ENCODE measurements at places on chromosomes 2 and 18.

DNA sequence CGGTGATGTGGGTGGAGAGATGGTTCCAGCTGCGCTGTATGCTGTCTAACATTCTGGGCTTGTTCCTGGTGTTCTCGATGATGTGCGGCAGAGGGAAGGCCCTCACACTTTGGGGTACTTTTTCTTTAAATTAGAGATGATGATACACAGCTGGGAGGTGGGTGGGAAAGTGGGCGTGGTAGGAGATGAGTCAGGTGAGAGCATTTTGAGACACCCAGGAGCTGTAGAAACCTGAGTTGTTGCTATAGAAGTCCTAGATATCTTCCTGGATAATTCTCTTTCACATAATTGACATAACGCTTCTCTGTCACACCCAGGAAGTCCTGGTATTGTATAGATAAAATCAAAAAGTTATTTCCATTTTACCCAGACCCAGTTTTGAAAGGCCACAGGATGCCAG lies 103.8 kb upstream of the ALKAL2 start:
- no peak for DNase-seq

DNA sequence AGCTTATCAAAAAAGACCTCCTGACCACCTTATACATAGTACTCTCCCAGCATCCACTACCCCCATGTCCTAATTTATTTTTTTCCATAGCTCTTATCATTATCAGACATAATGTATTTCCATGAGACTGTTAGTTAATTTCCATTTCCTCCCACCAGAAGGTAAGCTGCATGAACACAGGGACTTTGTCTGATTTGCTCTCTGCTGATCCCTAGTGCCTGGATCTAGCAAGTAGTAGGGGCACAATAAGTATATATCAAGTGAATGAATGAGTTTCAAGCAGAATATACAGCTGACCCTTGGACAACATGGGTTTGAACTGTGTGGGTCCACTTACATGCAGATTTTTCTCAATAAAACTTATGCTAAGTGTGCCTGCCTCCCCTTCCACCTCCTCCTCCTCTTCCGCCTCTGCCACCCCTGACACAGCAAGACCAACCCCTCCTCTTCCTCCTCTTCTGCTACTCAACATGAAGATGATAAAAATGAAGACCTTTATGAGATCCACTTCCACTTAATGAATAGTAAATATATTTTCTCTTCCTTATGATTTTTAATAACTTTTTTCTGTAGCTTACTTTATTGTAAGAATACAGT lies 53.8 kb downstream of the CTAGE1 start:
- no peak for DNase-seq

DNA sequence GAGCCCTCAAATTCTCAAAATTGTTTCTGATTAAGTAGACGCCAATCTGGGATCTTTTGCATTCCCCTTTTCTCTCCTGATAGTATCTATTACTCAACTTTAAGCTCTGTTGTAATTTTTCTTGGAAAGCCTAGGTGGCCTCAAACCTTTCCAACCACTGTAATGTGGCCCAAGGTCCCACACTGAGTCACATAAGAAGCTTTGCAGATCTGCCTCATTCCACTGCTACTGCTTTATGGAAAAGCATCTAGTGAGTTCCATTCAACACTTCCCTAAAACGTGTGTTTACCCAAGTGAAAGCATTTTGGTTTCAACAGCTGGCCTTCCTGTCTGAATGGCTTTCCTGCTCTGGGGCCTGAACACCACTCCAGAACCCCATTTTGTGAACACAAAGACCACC lies 493.6 kb upstream of the SPHKAP start:
- no peak for DNase-seq

- no peak for DNase-seq
These were observed 1.8 kb upstream of the CCDC68 start for GRCh38 chr18:54961016-54961423.

DNA sequence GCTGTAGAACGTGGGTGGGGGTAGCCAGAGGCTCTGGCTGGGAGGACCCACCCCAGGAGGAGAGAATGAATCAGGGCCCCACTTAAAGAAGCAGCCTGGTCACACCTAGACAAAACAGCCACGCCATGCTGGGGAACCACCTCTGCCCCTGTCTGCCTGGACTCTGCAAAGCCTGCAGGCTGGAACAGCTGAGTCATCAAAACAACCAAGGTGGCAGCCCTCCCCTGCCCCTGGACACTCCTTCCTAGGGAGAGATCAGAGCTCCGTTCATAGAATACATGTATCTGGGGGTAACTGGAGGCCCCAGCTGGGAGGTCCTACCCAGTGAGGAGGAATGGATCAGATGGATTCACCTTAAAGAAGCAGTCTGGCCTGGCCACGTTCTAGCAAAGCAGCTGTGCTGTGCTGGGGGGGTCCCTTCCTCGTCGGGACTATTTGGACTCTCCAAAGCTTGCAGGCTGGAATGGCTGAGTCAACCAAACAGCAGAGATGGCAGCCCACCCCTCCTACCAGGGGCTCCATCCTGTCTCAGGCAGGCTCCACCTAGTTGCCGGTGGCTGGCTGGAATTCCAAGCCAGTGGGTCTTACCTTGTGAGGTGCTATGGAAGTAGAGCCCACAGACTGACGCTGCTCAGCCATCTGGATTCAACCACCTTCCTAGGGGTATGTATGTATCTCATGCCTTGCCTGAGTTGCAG lies 50.5 kb upstream of the NT5C1B start:
- no peak for DNase-seq

DNA sequence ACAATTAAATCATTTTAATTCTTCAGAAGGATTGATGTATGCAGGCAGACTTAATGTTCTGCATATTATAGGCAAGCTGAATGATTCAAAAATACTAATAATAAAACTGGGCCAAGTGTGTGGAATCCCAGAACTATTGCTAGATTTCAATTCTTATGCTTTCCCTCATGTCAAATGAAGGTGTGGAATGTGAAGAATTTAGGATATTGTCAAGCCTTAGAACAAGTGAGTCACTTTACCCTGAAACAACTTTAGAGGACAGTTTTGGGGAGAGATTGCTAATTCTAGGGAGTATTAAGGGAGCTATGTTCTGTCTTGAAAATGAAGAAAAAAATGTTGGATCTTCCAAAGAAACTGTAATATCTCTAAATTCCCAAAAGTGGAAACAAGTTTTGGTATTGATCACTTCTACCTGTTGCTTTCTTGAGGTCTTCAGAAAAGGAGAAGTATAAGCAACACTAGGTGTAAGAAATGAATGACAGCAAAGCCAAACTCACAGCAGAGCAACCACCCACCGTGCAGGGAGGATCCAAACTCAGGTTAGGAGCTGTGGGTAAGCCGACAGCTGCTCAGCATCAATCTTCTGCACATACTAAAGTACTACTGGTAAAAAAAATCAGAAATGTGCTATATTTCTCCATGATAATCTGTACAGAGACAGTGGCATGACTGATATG lies 818.1 kb downstream of the SLC4A3 start:
- no peak for DNase-seq

DNA sequence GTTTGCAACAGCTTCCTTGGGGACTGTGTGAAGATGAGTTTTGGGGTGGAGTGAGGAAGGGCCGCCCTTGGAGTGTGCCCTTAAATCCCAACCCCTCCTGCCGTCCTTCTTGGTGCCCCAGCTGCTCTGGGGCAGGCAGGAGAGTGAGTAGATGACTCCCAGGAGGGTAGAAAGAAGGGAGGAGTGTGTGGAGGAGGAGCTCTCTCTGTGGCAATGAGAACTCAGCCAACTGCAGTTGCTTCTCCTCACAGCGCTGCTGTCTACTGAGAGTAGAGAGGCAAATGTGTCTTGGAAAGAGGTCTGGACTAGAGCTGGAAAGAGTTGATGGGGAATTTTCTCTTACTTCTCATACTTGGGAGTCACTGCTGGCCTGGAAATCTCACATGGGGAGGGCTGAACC lies 21.8 kb upstream of the SIX2 start:
- no peak for DNase-seq

DNA sequence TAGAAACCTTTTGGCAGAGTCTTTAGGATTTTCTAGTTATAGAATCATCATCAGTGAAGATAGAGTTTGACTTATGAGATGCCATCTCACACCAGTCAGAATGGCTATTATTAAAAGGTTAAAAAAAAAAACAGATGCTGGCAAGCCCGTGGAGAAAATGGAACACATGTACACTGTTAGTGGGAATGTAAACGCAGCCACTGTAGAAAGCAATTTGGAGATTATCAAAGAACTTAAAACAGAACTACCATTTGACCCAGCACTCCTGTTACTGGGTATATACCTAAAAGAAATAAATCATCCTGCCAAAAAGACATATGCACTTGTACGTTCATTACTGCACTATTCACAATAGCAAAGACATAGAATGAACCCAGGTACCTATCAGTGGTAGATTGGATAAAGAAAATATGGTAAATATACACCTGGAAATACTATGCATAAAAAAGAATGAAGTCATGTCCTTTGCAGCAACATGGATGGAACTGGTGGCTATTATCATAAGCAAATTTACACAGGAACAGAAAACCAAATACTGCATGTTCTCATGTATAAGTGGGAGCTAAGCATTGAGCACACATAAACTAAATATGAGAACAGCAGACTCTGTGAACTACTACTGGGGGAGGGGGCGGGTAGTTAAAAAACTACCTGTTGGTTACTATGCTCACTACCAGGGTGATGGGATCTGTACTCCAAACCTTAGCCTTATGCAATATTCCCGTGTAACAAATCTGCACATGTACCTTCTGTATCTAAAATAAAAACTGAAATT lies 279.0 kb downstream of the KIAA1328 start:
- DNase-seq: no peak

GRCh38 chr18:25423267-25423666 lies 71.3 kb upstream of the ZNF521 start:
- no peak for DNase-seq

DNA sequence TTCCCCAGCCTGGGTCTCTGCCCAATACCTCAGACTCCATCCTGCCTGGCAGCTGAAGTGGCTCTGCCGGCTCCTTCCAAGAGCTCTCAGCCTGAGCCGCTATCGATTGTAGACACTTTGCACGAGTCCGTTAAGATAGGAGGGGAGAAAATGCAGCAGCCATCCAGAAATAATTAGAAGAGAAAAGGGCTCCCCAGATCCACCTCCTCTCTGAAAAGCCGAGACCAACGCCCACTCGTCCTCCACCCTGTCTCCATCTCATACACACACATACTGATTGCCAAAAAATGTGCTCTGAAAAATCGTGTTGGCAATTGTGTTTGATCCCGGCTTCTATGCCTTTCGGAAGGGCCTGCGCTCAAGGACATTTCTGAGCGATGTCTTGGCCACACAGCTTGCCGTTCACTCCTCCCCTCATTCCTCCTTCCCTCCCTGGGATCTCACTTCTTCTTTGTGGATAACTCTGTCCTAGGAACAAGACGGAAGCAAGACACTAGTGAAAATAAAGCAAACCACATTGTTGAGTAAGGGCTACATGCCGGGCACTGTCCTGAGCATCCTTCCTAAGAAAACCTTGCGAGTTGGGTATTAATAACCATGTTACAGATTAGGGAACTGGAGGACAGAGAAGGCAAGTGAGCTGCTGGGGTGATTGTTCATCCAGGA lies 372.8 kb upstream of the MYT1L start:
- DNase-seq: no peak

DNA sequence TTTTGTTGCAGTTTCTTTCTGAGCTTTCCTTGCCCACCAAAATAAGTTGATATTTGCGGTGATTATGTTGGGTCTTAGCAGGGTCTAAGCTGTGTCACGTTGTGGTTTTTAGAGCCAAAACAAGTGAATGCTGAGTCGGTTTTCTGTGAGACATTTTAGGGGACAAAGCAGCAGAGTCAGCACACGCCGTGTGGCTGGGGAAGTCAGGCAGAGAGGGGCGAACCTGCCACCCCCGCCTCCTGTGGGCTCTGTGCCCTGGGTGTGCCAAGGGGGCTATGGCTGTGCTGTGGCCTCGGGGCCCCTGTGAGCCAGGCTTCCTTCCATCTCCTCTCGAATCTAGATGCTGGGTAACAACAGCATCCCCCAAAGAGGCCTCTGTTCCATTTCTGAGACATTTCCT lies 30.8 kb upstream of the TMEM87B start:
- DNase-seq: no peak

DNA sequence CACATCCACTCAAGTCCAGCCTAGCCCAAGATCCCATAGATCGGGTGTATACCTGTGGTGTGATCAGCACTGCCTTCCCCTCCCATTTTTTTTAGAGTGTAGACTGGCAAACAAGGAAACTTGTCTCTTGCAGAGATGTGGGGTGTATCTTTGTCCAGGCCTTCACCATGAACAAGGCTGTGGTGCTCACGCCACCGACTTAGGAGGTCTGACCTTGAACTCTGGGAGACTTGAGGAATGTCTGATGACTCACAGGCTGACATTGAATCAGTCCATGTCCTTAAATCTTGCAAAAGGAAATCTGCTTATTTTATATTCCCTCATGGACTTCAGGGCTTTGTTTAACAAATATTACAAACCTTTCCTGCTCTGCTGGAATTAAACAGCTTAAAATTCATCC lies 4.5 kb upstream of the CTIF start:
- no peak for DNase-seq

DNA sequence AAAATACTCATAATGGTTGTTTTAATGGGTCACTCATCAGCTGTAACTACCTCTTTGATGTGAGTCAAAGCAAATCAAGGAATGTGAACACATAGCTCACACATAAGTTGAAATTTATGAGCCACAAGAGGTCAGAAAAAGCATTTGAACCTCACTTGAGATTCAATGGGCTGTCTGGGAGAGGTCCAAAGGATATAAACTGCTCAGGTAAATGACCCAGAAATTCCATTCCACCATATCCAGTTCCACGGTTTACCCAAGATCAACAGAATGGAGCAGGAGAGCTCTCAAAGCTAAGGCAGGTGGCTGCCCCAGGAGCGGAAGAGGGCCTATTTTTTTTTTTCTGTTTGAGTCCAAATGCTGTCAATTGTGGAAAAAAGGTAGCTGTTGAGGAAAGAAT lies 464.1 kb downstream of the TNS1 start:
- DNase-seq: no peak

DNA sequence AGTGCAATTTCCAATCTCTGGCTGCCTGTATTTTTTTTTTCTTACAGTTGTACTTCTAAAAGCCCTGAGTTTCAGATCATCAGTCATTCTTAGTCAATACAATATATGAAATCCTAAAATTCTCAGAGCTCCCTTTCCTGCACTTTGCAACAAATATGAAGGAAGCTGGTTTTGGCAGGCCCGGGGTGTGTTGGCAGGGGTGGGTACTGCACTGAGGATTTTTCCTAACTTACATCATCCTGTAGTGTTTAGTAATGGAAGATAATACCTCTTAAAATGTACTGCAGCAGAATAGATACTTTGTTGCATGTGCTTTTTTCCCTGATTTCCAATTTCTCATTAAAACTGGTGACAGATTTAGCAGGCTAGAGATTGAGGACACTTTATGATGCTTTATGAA lies 374.6 kb downstream of the PTH2R start:
- DNase-seq: no peak

DNA sequence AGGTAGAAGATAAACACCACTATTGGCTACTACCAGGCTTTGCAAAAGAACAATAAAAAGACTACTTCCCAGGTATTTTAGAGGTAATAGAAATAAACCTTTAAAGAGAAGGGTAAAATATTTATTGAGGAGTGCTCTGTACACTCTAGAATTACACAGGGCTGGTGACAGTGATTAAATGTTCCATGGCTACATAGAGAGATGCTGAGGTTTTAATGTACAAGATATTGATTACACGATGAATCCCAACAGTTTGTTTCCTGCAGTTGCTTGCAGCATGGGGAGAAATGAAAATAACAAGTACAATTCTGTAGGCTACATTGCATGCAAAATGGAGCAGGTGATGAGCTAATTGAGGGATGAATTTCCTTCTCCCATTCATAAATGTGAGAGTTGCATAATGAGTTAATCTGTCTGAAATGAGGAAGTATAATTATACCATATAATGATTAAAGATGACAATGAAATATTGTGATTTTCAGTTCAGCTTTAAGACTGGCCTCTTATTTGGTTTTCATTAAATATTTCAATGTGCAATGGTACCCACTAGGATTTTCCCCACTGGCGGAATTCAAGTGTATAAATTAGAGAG lies 266.1 kb downstream of the SOCS6 start:
- no peak for DNase-seq
